ENCODE measurements at places on chromosomes 2 and 18.

- DNase-seq = no peak
Measured at GRCh38 chr2:100321179-100321865, 979 bp downstream of the LONRF2 start.

DNA sequence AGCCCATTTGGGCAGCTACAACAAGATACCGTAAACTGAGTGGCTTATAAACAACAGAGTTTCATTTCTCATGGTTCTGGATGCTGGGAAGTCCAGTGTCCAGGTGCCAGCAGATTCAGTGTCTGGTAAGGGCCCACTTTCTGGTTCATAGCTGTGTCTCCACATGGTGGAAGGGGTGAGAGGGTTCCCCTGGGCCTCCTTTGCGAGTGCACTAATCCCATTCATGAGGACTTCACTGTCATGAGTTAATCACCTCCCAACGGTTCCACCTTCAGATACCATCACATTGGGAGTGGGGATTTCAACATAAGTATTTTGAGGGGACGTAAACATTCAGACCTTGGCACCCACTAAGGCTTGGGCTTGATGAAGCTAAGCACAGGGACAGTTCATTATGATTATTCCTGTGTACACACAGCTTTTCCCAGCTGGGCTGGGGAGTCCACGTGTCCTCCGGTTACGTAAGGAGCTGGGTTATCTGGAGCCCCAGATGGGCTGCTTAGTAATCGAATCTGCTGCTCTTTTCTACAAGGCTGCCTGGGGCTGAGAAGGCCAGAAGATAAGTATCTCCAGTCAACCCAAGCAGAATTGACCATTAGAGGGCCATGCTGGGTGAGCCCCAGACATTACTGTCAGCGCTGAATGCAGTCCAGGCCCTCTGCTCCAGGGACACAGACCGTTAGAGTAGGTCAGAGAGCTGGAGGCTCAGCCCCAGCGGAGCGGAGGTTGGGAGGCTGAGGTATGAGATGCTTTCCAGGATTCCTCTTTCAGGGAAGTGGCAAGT is 42.7 kb downstream of the EPAS1 start:
- no peak for DNase-seq

DNA sequence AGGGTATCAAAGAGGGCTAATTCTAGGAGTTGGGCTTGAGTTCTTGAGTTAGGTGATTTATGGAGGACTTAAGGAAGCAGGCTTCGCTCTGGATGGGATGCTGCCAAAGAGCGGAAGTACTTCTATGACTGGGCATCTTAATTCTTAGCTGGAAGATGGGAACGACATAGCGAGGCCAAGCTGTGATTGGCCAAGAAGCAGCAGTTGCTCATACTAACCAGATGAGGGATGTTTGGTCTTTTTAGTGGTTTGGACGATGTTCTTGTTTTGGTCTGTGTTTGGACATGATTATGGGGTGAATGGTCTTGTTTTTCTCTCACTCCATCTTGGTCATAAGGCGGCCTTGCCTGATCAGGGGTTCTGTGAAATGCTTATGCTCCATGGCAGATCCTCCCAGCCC is 133.7 kb downstream of the MSH2 start:
- no peak for DNase-seq

DNA sequence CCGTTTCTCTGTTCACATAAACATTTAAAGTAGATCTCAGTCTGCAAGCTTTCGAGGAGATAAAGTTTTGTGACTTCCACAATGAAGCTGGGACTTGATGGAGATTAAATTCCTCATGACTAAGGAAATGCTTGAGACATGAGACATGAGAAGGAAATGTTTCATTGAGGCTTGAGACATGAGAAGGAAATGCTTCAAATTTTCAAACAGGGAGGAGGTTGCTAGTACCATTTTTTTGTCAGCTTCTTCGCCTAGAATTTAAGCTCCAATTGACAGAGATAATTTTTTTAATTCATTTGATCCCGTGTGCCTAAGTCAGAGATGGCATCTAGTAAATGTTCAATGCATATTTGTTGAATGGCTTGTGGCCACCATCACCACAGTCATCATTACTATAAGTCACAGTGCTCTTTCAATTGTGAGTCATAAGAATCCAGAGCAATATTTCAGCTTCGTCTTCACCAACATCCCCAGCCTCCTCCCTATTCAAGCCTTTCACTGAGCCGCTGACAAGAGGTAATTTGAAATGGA is 543 bp upstream of the MARCHF4 start:
- DNase-seq = no peak

DNA sequence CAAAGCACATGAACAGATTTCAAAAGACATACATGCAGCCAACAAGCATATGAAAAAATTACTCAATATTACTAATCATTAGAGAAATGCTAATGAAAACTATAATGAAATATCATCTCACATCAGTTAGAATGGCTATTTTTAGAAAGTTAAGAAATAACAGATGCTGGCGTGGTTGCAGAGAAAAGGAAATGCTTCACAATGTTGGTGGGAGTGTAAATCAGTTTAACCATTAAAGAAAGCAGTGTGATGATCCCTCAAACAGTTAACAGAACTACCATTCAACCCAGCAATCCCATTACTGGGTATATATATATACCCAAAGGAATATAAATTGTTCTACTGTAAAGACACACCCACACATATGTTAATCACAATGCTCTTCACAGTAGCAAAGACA is 117.7 kb upstream of the SETBP1 start:
- DNase-seq = no peak
